ENCODE measurements at places on chromosomes 2 and 18.

- no peak overlapping the region for H3K4me3 ChIP-seq
- H3K27ac ChIP-seq, result no peak overlapping the region
- peaks cover 12% of the 10 kb centered on the region for H3K4me1 ChIP-seq
- no peaks in the 10 kb centered on the region for H3K27me3 ChIP-seq
These were observed 3.4 kb upstream of the ANKRD12 start for GRCh38 chr18:9133225-9133624.

GRCh38 chr2:82158150-82158549 is 1853.6 kb upstream of the LRRTM1 start:
- H3K27ac ChIP-seq, result no peak overlapping the region
- no peaks in the 10 kb centered on the region for H3K27me3 ChIP-seq
- DNase-seq, result no peak
- no peaks in the 10 kb centered on the region for H3K36me3 ChIP-seq

GRCh38 chr18:63292831-63293683 is 26.5 kb downstream of the BCL2 start:
- no peak overlapping the region for H3K27ac ChIP-seq
- DNase-seq, result no peak

DNA sequence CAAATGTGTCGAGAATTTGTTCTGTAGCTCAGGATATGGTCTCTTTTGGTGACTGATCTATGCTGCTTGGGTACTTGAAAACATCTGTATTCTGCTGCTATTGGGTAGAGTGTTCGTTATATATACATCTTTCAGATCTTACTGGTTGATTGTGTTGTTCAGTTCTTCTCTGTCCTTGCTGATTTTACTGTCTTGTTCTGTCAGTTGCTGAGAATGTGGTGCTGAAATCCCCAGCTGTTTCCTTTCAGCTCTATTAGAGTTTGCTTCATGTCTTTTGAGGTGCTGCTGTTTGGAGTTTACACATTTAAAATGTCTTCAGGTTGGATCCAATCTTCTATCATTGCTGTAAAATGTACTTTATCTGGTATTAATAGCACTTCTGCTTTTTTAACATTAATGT is 12.9 kb downstream of the BCL2L11 start:
- H3K36me3 ChIP-seq, result no peaks in the 10 kb centered on the region
- H3K4me3 ChIP-seq, result no peak overlapping the region
- DNase-seq, result no peak
- H3K27ac ChIP-seq, result no peak overlapping the region
- H3K4me1 ChIP-seq, result peaks cover 21% of the 10 kb centered on the region
- H3K27me3 ChIP-seq, result no peaks in the 10 kb centered on the region

GRCh38 chr18:49812286-49813068 is 856 bp downstream of the ACAA2 start:
- H3K4me3 ChIP-seq, result peak overlapping the region; percentile 72
- no peaks in the 10 kb centered on the region for H3K36me3 ChIP-seq
- no peak for DNase-seq
- peaks cover 25% of the 10 kb centered on the region for H3K4me1 ChIP-seq
- H3K27me3 ChIP-seq, result no peaks in the 10 kb centered on the region
- peak overlapping the region; percentile 98 for H3K27ac ChIP-seq

GRCh38 chr2:176063958-176064357 is 19.8 kb downstream of the EVX2 start:
- DNase-seq, result no peak
- H3K4me1 ChIP-seq, result peaks cover 5% of the 10 kb centered on the region
- H3K36me3 ChIP-seq, result no peaks in the 10 kb centered on the region
- H3K27me3 ChIP-seq, result peaks cover 22% of the 10 kb centered on the region
- H3K27ac ChIP-seq, result no peak overlapping the region

All from thyroid gland (tissue), 4 donors.